ENCODE measurements at places on chromosomes 13 and 19.

GRCh38 chr19:7258041-7258839, 36.0 kb downstream of the INSR start:
- DNase-seq: no peak

- DNase-seq: no peak
These were observed 4.7 kb downstream of the RPL28 start for GRCh38 chr19:55390461-55390880.

DNA sequence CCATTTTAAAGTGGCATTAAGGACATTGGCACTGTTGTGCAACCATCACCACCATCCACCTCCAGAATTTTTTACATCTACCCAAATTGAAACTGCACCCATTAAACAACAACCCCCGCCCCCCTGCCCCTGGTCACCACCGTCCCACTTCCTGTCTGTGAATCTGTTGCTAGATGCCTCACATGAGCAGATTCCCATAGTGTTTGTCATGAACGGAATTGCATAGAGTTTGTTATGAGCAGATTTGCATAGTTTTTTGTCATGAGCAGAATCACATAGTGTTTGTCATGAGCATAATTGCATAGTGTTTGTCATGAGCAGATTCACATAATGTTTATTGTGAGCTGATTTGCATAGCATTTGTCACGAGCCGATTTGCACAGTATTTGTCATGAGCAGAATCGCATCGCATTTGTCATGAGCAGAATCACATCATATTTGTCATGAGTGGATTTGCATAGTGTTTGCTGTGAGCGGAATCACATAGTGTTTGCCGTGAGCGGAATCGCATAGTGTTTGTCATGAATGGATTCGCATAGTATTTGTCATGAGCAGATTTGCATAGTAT, 54.0 kb upstream of the GTF3A start:
- no peak for DNase-seq

- no peak for DNase-seq
These were observed 4.4 kb downstream of the FFAR1 start for GRCh38 chr19:35352177-35352447.

GRCh38 chr13:98839856-98840769, 87.6 kb upstream of the SLC15A1 start:
- peak; percentile 24 for DNase-seq

GRCh38 chr19:33755099-33756035, 41.3 kb upstream of the KCTD15 start:
- DNase-seq: no peak

- no peak for DNase-seq
These were observed 2.5 kb upstream of the DCT start for GRCh38 chr13:94481941-94482340.

GRCh38 chr19:30640252-30640965, 268.2 kb downstream of the ZNF536 start:
- DNase-seq: no peak

- DNase-seq: no peak
These were observed 94.2 kb downstream of the FRY start for GRCh38 chr13:32125751-32126150.

DNA sequence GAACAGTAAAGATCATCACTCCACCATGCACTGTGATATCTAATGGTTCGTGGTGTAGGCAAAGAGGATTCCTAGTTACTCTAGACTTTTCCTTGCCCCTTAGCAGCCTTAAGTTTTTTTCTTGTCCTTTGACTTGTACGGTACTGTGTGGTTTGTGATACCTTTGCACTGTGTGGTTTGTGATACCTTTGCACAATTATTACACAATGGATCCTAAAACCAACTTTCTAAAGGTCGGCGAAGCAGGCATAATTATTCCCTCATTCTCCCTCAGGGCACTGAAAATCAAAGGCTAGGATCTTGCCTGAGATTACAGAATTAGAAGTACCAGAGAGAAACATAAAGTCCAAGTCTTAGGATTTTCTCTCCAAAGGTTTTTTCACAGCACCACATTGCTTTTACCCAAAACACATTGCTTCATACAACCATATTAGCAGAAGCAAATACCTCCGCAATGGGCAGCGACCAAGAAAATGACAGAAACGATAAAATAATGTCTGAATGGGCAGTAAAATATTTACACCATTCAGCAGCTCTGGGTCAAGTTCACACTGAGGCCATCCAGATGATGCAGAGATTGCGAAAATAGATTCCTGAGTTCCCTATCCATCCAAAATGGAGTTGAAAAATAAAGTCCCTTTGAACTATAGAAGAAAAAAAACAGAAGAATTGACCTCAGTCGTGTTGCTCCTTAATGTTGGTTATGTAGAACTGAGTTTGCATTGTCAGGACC, 106.4 kb downstream of the FGF14 start:
- no peak for DNase-seq

- no peak for DNase-seq
These were observed 23.3 kb upstream of the RNF113B start for GRCh38 chr13:98200211-98200878.

GRCh38 chr13:47671776-47672175, 329.3 kb downstream of the SUCLA2 start:
- DNase-seq: no peak

DNA sequence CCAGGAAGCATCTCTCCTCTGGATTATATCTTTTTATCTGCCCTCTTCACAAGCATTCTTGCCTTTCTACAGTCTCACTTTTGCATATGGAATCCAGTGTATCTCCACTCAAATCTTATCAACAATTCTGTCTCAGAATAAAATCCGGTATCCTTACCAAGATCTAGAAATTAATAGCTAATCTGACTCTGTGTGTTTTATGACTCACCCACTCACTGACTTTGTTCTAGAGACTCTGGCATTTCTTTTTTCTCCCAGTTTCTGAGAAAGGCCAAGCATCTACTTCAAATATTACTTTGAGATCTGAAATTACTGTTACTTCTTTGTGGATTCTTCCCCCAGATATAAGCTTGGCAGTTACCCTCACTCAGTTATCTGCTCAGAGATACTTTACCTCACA, 913.5 kb upstream of the ATXN8OS start:
- no peak for DNase-seq

- no peak for DNase-seq
These were observed 1.2 kb downstream of the LSM4 start for GRCh38 chr19:18321734-18322102.

GRCh38 chr13:74306496-74306895, 172.3 kb upstream of the KLF12 start:
- no peak for DNase-seq

- no peak for DNase-seq
These were observed 12.7 kb downstream of the SMIM24 start for GRCh38 chr19:3467437-3468198.

GRCh38 chr13:110349239-110349638, 42.2 kb downstream of the COL4A2 start:
- no peak for DNase-seq

DNA sequence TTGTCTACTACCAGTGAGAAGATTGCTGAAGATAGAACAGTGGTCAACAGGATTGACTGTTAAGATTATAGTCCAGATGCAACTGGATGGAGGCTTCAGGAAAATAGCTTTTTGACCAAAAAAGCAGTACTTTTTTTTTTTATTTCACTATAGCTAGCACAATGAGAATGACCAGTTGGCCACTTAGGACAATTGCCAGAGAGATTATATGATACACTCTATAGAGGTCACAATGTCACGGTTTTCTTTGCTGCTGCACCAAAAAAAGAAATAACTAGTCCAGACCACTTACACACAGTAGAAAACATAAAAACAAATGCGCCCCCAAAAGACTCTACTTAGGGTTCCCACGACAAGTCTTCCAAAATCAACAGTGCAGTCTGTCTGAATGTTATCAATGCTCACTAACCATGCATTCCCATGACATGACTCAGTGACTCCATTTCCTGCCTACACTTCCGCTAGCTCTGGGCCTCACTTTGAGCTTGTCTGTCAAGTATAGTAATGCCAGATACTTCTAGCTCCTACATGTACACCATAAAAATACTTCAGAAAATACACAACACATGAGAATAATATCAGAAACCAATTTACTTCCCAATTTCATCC, 209.1 kb upstream of the STARD13 start:
- no peak for DNase-seq

DNA sequence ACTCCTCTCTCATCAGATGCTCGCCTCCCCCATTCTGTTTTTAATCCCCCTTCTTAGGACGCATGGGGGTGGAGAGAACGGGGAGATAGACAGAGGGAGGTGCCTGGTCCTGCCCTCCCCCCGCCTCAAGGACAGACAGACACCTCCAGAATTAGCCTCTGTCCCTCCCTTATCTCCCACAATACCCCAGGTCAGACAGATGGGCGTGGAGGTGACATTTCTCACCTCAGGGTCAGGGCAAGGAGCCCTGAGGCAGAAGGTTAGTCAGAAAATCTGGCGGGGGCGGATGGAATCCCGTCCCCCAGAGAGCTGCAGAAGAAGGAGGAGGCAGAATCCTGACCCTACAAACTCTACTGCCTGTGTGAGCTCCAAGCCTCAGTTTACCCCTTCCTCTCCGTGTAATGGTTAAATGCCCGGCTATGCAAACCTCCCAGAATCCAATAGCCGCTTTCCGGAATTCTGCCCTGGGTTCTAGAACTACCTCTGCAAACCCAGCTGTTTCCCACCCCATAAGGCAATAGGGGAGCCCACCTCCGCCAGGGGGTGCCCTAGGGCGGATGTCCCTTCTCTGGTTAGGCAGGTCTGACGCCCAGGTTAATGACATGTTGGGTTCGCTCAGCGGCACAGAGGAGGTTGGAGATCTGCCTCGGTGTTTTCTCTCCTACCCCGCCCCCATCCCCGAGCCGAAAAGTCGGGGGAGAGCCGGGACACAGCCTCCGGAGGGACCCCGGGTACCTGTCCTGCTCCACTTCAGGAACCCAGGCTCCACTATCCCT, 900 bp downstream of the PPP1R13L start:
- DNase-seq: peak; percentile 60

- no peak for DNase-seq
These were observed 388.1 kb upstream of the PRR20A start for GRCh38 chr13:56752636-56753035.

- no peak for DNase-seq
These were observed 403.6 kb upstream of the SLC10A2 start for GRCh38 chr13:103469771-103470170.

- DNase-seq: no peak
These were observed 5.8 kb downstream of the DYRK1B start for GRCh38 chr19:39828015-39828653.

- DNase-seq: no peak
These were observed 39.3 kb downstream of the GGACT start for GRCh38 chr13:100549316-100549715.

- no peak for DNase-seq
These were observed 41.6 kb downstream of the LRCH1 start for GRCh38 chr13:46594374-46595078.

GRCh38 chr19:3822683-3823349, 36.6 kb upstream of the MATK start:
- DNase-seq: no peak

- no peak for DNase-seq
These were observed 59.2 kb downstream of the SIPA1L3 start for GRCh38 chr19:37966211-37966661.

- no peak for DNase-seq
These were observed 116.5 kb upstream of the VSTM2B start for GRCh38 chr19:29409076-29409862.

- peak; percentile 46 for DNase-seq
These were observed 710 bp upstream of the BTBD2 start for GRCh38 chr19:2016041-2016807.

DNA sequence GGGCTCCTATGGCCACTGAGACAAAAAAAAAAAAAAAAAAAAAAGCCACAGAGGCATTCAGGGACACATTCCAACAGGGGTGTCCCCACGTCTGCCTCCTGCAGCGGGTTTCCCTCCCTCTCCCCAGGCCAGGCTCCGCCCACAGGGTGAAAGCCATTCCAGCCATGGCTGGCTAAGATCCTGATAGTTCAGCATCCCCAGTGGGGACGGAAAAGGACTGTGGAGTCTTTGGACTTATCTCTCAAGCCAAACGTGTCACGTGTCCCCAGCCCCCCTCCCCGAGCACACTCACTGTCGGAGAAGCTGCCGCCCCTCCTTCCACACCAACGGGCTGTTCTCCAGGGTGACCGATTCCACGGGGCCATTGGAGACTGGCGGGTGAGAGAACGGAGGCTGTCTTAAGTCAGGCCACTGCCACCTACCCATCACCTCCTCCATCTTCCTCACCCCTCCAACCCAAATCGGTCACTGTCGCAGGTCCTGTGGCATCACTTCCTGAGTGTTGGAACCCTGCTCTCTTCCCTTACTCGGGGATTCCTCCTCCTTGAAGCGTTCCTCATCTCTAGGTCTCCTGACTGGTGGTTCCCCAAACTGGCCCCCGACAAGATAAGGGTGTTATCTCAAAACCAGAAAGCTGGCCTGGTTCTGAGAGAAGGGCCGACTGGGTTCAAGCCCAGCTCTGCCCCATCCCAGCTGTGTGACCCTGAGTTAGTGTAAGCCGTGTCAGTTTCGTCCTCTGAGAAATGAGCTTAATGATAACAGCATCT, 9.1 kb upstream of the FKRP start:
- DNase-seq: no peak

DNA sequence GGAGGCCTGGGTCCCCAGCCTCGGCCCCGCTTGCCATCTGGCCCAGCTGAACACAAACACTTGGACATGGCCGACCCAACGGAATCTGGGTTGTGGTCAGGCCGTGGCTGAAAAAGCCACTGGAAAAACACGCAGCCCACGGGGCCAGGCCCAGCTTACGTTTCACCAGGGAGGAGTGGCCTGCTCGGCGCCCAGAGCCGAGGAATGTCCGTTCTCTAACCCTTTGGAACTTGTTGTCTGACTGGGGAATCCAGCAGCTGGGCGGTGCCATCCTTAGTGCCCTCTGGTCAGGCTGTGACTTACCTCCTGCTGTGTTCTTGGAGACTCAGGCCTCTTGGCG, 13.8 kb downstream of the CILP2 start:
- DNase-seq: no peak

GRCh38 chr19:28504727-28505126, 708.2 kb downstream of the UQCRFS1 start:
- no peak for DNase-seq

- no peak for DNase-seq
These were observed 109.9 kb downstream of the FRY start for GRCh38 chr13:32141462-32141861.

DNA sequence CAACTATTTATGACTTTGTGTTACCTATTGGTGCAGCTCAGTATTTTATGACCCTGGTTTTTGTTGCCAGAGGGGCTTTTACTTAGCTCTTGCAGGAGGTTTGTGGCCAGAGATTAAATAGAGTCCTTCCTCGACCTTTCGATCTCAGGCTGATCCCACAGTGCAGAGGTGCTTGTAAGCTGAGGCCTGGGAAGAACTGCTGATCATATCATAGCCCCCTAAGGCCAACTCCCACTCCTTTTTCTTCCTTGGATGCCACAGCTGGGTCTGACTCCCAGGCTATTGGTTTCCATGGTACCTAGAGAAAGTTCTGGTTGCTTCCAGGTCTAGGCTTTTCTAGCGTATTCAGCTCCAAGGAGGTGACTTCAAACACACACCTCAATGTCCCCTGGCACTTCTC, 324.9 kb downstream of the FOXO1 start:
- no peak for DNase-seq

GRCh38 chr19:40702337-40703012, 12.0 kb upstream of the NUMBL start:
- DNase-seq: no peak

GRCh38 chr19:30411714-30412113, 39.5 kb downstream of the ZNF536 start:
- no peak for DNase-seq

- DNase-seq: no peak
These were observed 207.7 kb upstream of the DACH1 start for GRCh38 chr13:72074663-72075062.

- DNase-seq: no peak
These were observed 2.4 kb downstream of the METTL21C start for GRCh38 chr13:102692491-102692826.

GRCh38 chr13:20815464-20815863, 41.7 kb upstream of the EEF1AKMT1 start:
- no peak for DNase-seq

- DNase-seq: no peak
These were observed 1052.8 kb upstream of the SPRY2 start for GRCh38 chr13:81393721-81394120.
